Posterior vena cava (tissue), 2 donors: ENCODE measurements at places on chromosomes 12 and 14. TPM values are rescaled to one million over a fixed set of nuclear protein-coding genes. Genes with fewer than 3 reads are reported as not detected.

Gene SOAT2
- total RNA-seq, result 0.32 TPM

Gene CHGA
- not detected for total RNA-seq

Gene CAPZA3
- not detected for total RNA-seq

GRCh38 chr14:54856152-54856551 lies 46.5 kb downstream of the GCH1 start:
- no peak for DNase-seq

DNA sequence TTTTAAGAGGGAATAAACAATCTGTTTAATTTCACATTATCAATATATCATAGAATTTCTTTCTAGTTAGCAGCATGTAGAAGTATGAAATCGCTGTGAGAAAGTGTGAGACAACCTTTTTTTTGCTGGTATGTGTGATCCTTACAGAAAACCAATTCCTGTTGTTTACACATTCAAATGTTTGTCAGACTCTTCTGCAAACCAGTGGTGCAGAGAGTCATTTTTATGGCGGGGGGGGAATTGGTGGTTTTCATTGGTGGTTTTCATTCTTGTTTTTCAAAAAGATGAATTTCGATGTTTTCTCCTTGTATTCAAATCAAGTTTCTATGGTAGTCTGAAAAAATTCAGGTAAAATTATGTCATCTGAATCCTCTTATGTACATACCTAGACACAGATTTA lies 57.8 kb downstream of the SLC25A21 start:
- DNase-seq, result no peak

Gene GALNT8
- total RNA-seq, result 1.9 TPM

DNA sequence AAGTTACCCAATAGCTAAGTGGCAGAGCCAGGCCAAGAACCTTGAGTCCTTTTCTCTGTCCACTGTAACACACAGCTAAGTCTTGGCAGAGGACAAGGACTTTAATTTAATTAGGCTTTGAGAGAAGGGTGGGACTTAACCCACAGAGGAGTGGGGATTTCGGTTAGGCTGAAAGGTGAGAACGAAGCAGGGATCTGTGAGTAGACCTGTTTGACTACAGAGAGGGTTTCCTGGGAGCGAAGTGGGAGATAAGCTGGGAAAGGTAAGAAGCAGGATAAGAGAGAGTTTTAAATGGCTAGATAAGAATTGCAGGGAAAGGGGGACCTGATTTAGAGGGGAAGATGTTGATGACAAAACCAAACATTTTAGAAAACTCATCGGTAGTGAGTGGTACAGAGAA lies 2.0 kb upstream of the PPFIBP1 start:
- DNase-seq, result no peak

- DNase-seq, result peak; percentile 58
These were observed 26.6 kb downstream of the FAIM2 start for GRCh38 chr12:49877066-49877465.

- DNase-seq, result no peak
These were observed 11.0 kb downstream of the GPR135 start for GRCh38 chr14:59454139-59454538.

- no peak for DNase-seq
These were observed 2.7 kb downstream of the KITLG start for GRCh38 chr12:88577537-88577936.

DNA sequence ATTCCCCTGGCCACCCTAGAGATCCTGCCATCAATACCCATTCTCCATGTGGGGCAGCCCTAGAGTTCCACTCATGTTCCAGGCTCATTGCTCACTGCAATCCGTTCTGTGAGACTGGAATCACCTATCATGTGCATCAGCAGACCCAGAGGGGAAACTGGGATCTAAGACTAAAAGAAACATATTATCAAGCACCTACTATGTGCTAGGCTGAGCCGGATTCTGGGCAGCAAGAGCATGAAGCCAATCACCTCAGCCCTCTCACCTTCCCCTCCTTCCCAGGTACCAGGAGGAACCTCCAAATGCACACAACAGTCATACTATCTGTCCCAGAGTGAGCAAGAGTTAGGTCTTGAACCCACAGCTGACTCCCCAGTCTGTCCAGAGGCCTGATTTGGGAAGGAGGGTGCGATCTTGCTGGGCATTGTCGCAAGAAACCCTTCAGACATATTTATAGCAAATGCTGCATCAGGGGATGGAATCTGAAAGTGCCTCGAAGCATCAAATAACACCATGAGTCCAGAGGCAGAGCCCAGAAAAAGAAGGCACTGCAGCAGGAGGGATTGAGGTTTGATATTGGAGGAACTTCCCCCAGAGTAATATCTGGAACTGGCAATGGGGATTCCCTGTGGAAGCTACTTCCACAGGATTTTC lies 6.7 kb upstream of the CACNB3 start:
- DNase-seq, result no peak

GRCh38 chr14:36430169-36430568 lies 89.9 kb downstream of the NKX2-1 start:
- no peak for DNase-seq

GRCh38 chr12:13135371-13136178 lies 32.1 kb upstream of the GSG1 start:
- DNase-seq, result peak; percentile 87

- DNase-seq, result no peak
These were observed 4.3 kb downstream of the TTC6 start for GRCh38 chr14:37599507-37600368.

Gene FAM186B
- not detected for total RNA-seq

DNA sequence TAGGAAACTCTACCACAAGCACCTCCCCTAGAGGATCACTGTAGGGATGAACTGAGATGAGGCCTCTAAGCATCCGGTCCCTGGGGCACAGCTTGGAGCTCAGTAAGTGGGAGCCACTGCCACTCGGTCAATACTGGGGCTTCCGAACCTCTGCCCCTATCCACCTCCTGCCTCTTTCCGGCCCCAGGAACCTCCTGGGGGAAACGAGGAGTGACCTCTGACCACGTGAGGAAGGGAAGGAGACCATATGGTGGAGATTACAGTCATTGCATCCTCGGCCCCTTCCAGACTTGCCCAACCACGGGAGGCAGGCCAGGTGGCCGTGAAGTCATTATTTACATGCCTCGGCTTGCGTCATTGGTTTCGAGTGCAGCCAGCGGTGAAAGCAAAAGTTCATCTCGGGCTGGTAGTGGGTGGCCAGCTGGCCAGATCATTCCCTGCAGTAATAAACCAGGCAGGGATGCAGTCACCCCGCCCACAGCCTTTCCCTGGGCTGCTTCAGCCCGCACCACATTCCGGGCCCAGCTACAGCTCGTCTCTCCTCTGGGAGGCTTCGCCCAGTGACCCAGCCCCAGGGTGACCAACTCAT lies 65.4 kb downstream of the C14orf132 start:
- DNase-seq, result peak; percentile 95

DNA sequence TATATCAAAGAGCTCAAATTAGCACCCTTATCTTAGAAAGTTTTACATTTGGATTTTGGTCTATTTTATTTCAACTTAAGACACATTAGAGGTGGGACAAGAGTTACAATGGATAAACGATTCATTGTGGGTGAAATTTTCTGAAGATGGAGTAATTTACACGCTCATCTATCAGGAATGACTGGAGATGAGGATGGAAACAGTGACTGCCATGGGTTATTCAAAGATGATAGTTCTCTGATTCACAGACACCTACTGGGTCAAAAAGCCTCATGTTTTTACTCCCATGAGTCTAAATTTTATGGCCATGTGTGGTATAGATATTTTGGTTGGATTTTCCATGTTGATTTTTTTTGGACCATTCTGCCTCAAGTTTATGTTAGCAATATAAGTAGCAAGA lies 22.1 kb downstream of the SAMD4A start:
- no peak for DNase-seq

- DNase-seq, result no peak
These were observed 60.3 kb downstream of the AVPR1A start for GRCh38 chr12:63090716-63091115.

- no peak for DNase-seq
These were observed 8.4 kb downstream of the CD69 start for GRCh38 chr12:9752145-9752933.

DNA sequence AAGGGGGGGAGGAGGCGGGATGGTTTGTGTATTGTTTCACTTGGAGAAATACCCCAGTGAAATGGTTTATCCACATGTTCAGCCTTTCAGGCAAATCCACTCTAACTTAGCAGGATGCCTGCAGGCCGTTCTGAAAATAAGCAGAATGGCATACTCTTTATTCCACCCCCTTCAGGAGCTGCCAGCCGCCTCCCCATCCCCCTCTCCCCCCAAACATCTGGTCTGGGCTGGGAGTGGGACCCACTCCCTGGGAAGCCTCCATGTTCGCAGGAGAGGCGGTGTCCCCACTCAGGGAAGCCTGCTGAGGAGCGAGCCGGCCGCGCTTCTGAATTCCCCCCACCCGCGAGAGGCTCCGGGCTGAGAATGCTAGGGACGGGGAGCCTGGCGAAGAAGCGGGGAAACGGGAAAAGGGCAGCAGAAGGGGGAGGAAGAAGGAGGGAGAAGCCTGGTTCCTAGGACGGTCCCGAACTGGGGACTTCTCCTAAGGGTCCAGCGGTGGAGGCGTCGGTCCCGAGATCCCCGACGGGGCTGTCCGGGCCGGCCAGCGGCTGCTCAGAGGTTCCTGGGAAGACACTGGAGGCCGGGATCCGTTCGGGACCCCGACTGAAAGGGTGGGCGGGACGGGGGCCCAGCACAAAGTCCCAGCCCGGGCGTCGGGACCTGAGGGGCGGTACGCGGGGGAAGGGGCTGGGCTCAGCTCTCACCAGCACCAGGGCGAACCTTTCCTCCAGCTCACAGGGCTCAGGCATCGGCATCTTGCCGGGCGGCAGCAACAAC lies 666 bp downstream of the FMNL3 start:
- peak; percentile 81 for DNase-seq

- no peak for DNase-seq
These were observed 520.7 kb downstream of the TRHDE start for GRCh38 chr12:72792889-72793288.
